ENCODE measurements at places on chromosomes 1 and 21. TPM values are rescaled to one million over a fixed set of nuclear protein-coding genes. Genes with fewer than 3 reads are reported as not detected.

The ILDR2 gene
- not detected for total RNA-seq

The OR2G6 gene
- not detected for total RNA-seq

The YIPF1 gene
- total RNA-seq = 14.4 TPM

The TEDDM1 gene
- not detected for total RNA-seq

The ABCG1 gene
- total RNA-seq = 34.7 TPM

The AMY1A gene
- total RNA-seq = not detected

The KDF1 gene
- not detected for total RNA-seq

The ERICH3 gene
- total RNA-seq = not detected

The LENEP gene
- total RNA-seq = 1.3 TPM

The PM20D1 gene
- not detected for total RNA-seq

The SPATA1 gene
- 1.1 TPM for total RNA-seq

The NUDT4B gene
- 131 TPM for total RNA-seq

The CELA2B gene
- total RNA-seq = not detected
